ENCODE measurements at places on chromosomes 1 and 21.

DNA sequence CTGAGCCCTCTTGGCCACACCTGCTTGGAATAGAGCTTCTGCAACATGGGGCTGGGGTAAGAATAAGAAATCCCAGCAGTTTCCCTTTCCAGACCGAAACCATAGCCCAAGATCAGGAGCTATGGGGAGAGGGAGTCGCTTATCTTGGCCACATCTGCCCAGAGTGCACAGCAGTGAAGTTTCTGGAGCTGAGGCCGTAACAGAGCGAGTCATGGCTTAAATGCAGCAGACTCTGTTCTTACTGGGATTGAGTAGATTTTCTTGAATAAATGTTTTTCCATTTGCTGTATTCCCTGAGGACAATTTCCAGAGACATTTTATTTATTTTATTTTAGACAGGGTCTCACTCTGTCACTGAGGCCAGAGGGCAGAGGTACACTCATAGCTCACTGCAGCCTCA is 33.5 kb downstream of the CFAP57 start:
- DNase-seq = no peak

DNA sequence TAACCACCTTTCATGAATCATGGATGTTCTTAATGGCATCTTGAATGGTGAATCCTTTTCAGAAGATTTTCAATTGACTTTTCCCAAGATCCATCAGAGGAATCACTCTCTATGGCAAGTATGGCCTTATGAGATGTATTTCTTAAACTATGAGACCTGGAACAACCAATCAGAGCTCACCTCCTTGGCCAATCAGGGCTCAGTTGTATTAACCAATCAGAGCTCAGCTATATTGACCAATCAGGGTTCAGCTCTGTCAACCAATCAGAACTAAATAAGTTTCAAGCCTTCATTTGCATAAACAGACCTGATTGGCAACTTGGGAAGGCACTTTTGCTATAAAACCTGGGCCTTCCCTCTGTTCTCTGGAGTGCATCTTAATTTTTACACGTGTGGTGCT is 13.6 kb upstream of the FAM3B start:
- DNase-seq = no peak

DNA sequence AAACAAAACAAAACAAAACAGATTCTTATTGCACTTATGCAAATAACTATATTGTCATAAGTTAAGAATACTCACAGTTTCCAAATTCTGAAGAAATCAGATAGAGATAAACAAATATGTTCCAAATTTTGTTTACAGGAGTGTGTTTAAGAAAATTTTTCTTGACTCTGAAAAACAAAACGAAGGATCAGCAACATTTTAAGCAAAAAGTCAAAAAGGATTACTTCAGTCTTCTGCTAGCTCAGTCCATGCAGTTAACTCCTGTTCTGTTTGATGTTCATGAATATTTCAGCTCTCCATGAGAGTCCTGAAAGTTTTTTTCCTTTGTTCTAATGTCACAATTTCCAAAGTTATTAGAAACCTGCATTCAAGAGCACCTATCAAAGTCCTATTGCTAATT is 33.2 kb upstream of the KLF18 start:
- no peak for DNase-seq

- no peak for DNase-seq
Observed at GRCh38 chr21:20026543-20026942, 971.7 kb upstream of the NCAM2 start.

DNA sequence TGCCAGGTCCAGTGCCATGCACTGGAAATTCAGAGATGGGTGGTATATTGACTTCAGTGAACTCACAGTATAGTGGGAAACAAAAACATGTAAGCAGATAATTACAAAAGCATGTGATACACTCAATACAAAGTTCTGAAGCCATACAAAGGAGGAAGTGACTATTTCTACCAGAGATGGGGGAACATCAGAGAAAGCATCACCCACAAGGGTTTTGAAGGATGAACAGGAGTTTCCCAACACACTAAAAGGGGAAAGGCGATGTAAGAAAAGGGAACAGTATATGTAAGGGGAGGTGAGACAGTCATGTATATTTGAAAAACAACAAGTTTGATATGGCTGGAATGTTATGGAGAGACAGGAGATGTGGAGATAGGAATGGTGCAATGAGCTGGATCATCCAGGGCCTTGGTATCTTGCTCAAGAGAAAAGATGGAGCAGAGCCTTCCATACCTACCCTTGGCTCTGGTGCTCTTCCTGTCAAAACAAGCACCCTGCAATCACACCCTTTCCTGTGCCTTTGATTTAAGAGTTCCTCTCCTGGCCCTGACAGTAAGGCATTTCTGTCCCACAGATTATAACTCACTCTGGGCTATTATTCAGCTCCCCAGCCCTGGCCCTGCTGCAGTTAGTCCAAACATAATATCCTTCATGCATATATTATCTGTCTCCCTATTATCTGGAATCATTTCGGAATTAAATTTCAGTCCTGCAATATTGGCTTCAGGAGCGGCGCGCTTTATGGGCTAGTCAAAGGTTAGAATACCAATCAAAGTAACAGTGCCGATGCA is 60.5 kb downstream of the DMAP1 start:
- no peak for DNase-seq

GRCh38 chr1:192311281-192311680 is 5.5 kb upstream of the RGS21 start:
- no peak for DNase-seq

DNA sequence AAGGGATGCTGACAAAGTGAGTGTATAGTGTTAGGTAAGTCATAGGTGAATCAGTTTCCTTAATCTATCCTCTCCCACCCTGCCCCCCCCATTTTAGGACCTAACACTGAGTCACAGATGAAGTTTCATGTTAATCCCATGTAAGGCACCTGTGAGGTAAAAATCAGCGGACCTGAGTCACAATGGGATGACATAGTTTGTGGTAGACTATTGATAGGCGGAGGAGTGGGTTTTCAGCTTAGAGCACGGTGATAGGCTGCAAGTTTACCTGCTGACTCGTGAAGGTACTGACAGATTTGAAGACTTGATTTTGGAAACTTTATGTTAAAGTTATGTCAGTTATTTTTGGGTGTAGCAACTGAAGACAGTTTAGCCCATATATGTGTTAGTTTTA is 1.7 kb downstream of the TOR1AIP1 start:
- DNase-seq = peak; percentile 68

DNA sequence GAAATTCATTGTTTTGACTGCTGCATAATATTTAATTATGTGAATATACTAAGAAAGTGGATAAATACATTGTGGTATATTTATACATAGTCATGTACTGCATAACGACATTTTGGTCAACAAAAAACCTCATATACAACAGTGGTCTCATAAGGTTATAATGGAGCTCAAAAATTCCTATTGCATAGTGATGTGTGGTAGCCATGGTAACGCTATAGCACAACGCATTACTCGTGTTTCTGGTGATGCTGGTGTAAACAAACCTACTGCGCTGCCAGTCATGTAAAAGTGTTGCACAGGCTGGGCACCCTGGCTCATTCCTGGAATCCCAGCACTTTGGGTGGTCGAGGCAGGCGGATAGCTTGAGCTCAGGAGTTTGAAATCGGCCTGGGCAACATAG is 52.6 kb upstream of the NHLH2 start:
- DNase-seq = no peak

DNA sequence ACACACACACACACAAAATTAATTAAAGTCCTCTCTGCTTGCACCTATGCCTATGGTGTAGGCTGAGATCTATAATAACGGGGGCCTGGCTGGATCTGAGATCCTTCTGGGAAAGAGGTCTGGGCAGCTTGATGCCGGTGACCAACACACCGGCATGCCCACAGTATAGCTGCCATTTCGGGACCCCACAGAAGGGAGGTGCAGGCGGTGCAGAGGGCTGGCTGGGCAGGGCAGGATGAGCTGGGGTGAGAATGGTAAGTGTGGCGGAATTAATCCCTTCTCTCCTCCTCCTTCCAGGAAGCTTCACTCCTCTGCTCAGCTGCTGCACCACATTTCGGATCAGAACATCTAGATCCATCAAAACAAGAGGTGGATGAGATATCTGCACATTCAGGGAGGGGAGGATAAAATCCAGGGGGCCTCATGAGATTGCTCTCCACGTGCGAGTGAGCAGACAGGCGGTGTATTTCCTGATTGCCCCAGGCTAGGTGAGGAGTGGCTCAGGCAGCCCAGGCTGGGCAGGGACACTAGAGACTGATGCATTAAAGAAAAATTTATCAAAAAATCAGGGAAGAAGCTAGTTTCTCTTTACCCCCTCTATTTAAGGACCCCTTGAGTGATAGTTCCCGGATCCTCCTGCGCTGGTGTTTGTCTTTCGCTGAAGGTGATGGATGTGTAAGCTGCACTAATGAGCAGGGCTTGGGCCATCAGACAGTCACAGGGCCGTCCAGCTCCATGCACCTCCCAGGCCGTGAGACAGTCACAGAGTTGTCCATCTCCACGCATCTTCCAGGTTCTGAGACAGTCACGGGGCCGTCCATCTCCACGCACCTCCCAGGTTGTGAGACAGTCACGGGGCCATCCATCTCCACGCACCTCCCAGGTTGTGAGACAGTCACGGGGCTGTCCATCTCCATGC is 449.9 kb downstream of the PTPRU start:
- no peak for DNase-seq

GRCh38 chr1:158506369-158506987 is 34.5 kb downstream of the OR10R2 start:
- DNase-seq = no peak

- DNase-seq = no peak
Observed at GRCh38 chr1:18901147-18901951, 1.0 kb downstream of the ALDH4A1 start.

DNA sequence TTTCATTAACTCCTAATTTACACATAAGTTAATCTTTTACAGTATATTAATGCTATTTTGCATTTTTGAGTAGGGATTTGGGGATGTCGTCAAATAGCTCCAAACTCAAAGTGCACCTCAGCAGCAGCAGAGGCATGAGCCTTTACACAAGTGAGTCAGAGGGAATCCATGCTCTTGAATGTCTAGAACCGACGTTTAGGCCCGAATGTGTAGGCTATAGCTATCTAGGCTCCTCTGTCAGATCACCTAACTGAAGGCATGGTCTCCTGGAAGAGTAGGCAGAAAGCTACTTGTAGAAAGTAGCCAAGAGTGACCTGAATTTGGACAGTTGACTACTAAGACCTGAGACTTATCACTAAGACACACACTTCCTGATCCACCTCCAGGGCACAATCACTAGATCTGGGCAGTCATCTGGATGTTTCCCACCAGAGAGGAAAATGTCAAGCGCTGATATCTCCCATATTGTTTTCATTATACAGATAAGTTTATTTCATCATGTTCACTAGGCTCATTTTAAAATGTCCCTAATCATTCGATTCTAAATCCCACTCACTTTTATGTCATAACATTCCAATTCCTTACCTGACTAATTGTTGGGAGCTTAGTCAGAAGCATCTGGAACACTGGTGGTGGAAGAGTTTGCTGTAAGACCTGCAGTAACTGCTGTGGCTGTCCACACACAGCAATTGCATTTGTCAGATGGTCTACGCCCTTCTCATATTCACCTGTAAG is 15.3 kb downstream of the TOMM20 start:
- no peak for DNase-seq

DNA sequence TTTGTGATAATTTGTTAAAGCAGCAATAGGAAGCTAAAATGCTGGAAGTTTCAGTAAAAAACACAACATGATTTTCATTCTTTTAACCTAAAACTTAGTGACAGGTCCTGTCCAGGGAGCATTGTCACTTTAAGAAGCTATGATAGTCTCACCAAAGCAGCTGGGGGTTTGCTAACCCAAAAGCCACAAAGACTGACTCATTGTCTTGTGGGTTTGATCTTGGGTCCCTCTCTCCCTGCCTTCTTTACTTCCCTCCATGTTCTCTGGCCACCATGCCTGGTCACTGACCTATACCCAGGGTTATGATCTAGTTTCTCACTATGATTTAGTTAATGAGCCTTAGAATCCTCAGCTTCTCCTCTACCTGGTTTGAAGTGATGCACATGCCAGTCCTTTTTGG is 213.5 kb upstream of the PTGFR start:
- no peak for DNase-seq

GRCh38 chr1:221625026-221625425 is 116.9 kb downstream of the DUSP10 start:
- DNase-seq = no peak

GRCh38 chr1:201609661-201610318 is 70.9 kb downstream of the NAV1 start:
- DNase-seq = no peak

DNA sequence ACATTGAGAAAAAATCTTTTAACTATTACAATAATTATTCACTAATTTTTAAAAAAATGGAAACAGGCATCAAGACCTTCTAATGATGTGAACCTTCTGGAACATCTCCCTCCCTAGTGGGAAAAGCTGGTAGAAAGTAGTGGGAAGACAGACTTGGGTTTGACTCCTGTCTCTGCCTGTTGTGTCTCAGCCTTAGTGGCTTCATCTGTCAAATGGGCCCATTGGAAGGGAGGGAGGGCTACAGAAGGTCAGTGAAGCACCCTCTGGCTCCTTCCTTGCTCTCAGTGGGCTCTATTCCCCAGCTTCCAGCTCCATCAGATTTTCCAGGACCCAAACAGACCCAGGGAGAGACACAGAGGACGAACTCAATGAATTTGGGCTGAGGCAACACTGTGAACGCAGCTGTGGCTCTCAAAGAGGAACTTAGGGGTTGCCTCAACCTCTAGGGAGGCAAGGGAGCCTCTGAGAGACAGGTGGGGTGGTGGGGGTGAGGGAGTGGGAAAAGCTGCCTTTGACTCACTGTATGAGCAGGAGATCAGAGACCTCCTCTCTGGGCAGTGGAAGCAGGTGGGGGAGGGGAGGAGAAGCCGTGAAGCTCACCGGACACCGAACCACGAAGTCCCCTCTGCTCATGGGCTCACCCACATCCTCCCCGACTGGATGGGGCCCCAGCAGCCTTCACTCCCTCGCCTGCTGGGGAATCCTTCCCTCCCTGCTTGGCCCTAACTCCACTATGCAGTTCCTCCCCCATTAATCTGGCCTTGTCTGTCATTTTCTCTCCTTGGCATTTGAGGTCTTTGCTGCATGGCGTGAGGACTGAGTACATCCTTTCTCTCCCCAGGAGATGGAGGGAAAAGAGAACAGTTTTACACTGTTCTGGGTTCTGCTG is 4.5 kb downstream of the CNR2 start:
- no peak for DNase-seq

GRCh38 chr21:35225573-35225972 is 176.5 kb upstream of the RUNX1 start:
- DNase-seq = no peak

DNA sequence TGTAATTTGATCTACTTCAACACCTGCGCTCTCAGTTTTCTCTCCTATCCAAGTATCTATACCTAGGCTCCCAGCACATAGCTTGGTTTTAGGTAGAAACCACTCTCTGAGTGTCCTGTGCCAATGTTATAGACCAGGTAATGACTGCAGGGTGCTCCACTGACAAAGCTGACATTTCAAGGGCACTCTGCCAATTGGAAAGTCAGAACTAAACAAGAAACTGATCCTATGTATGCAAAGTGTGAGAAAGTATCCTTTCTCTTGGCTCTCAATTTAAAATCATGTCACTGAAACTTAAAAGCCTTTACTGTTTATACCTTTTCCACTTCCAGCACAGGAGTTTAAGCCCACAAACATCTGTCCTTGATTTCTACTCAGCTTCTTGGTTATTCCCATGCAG is 45.0 kb upstream of the AIM2 start:
- DNase-seq = no peak

Data from stimulated activated CD8-positive, alpha-beta memory T cell treated with anti-CD3 and anti-CD28 coated beads, Interleukin-15, amount 100 ng/mL, for 4 hours (primary cell).